Stimulated activated CD8-positive, alpha-beta memory T cell treated with anti-CD3 and anti-CD28 coated beads, Interleukin-2, amount 100 ng/mL, for 48 hours (primary cell): ENCODE measurements at places on chromosomes 4 and X.

- DNase-seq: no peak
Measured at GRCh38 chr4:7971159-7971631, 31.5 kb upstream of the AFAP1 start.

DNA sequence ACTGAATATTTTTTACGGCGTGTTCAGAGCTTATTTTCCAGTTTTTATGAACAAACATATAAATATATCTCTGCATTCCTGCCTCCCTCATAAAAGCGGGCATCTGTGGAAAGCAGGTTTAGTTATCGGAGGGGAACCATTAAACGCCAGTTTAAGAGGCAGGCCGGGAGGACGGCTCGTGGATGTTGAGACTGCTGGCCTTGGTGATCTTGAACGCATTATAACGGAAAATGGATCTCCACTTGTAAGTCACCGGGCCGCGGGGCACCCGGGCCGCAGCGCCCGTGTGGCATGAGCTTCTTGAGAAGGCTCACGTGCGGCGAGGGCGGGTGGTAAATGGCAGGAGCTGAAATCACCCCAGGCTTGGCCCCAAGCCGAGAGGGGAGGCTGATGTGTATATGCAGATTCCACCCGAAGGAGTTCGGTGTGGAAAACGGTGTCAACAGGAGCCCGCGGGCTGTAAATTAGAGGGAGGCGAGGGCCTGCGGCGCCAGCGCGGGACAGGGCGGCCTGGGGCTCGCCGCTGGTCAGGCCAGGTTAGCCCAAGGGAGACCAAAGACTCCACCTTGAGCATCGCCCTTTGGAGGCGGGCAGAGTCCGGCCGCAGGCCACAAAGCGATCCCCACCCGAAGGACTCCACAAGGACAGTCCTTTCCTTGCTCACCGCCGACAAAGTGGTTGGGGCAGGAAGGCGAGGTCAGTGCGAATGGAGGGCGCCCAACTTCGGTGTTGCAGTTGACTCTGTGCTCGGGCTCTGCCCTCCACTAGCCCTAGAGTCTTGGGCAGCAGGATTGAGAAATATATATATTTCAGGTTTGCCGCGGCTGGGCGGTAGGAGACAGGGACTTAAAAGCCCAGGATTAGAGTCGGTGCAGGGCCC lies 1.3 kb upstream of the HAND2 start:
- no peak for DNase-seq

- DNase-seq: no peak
Measured at GRCh38 chrX:106177106-106177981, 9.2 kb downstream of the PWWP3B start.

GRCh38 chr4:140096483-140096861 lies 57.5 kb downstream of the MAML3 start:
- DNase-seq: no peak

DNA sequence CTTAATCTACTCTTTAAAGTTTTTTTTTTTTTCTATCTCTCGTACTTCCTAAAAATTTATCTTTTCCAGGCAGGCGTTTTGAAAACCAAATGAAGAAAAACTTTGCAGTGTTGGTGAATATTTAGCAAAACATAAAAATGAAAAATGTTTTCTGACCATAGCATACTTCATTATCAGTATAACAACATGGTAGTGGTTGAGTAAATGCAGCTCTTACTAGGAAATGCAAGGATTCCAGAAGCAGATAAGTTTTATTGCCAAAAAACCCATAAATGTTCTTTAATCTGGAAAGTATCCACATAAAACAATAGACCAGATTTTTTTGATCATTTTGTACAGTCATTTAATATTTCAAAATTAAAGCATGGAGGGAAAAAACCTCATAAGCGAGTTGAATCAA lies 136.9 kb upstream of the GUCY1A1 start:
- no peak for DNase-seq

DNA sequence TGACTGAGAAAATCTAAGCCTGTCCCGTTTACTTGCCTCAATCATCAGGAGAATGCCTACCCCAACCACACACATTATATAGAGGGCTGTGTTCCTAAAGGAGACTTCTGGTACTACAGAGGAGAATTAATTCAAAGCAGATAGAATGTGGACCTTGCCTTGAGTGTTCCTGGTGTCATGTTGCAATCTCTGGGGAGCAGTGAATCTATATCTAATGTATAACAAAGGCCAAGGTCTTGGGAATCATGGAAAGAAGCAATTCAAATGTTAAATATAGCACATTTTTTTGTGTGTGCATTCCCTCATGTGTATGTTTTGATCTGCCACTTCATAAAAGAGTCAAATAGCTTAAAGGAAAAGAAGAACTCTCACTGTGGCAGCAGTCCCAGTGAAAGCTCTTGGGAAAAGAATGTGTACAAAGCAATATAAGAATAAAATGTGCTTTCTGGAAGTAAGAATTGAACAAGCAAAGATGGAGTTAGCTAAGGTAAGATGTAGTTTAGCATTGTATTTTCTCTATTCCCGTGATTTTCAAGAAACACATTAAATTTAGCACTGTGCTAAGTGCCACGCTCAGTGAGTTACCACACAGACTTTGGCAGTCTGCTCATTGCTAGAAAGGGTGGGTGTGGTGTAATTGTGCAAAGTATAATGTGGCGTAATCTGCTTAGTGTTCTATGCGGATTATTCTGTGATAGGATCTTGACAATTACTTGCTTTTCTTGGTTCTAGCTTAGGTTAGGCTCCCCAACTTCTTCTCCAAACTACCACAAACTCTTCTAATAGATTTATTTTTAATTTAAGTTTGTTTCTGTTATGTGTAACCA lies 13.7 kb downstream of the ADH6 start:
- DNase-seq: no peak

DNA sequence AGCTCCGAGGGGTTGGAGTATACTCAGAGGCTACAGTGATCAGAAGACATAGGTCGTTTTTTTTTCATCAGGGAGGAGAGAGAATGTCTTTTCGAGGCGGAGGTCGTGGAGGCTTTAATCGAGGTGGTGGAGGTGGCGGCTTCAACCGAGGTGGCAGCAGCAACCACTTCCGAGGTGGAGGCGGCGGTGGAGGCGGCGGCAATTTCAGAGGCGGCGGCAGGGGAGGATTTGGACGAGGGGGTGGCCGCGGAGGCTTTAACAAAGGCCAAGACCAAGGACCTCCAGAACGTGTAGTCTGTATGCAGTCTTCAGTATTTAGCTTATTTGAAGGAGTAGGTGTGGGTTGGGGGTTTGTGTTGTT lies 500 bp downstream of the GAR1 start:
- DNase-seq: peak; percentile 34
